COR-L47 (cell line): ENCODE measurements at places on chromosomes 6 and 20.

- DNase-seq: no peak
These were observed 4.3 kb downstream of the SNHG17 start for GRCh38 chr20:38430679-38431325.

GRCh38 chr6:149129371-149130077, 188.0 kb upstream of the TAB2 start:
- no peak for DNase-seq

GRCh38 chr6:91659891-91660290, 1073.0 kb upstream of the MAP3K7 start:
- no peak for DNase-seq

DNA sequence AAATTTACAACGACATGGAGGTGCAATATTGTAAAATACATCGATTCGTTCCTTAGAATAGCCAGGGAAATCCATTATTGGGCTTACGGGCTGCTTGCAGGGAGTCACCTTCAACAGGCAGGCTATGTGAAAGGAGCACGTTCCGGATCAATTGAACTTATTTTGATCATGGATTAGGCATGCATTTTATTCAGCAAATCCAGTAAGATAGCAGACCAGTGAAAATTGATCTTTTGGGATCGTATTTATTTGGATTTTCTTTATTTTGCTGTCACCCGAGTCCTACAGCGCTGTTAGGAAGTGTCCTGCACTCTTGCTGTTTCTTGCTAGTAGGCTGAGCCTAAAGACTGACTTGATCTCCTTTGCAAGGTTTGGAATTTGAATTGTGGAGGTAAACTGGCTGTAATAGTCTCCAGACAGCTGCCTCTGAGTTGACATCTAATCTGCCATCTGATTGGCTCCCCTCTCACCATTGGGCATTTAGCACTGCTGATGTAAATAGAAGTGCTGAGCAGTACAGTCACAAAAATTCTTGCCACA, 3.0 kb downstream of the ARID1B start:
- DNase-seq: peak; percentile 34

DNA sequence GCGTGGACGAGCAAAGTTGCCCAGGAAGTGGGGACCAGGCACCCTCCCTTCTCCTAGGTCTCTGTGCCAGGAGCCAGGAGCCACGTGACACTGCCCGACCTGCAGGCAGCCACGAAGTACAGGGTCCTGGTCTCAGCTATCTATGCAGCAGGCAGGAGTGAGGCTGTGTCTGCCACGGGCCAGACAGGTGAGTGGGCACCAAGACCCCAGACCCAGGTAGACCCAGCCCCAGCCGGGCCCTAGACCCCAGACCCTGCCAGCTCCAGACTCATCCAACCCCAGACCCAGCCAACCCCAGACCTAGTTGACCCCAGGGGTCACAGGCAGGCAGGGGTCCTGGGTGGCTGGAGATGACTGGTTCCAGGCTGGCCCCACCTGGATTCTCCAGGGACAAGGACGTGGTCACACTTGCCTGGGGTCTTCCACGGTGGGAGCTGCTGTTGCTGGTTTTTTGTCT, 21.1 kb downstream of the COL20A1 start:
- DNase-seq: no peak

DNA sequence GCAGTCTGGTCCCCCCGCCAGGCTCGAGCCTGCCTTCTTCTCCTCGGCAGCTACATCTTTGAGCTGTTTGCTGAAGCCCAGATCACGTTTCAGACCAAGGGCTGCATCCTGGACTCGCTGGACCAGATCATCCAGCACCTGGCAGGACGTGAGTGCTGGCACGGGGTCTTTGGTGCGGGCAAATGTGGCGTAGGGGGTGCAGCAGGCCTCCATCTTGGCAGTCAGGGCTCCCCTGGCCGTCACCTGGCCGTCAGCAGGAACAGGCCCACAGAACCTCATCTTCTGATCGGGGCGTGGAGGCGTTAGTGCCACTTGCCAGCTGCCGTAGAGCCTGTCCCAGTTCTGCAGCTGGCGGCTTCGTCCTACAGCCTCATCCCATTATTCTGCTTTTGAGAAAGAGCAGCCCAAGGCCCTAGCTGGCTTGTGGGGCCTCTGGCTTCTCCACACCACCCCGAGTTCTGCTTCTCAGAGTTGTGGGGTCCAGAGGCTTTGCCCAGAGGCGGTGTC, 16.6 kb upstream of the TNFRSF6B start:
- no peak for DNase-seq

DNA sequence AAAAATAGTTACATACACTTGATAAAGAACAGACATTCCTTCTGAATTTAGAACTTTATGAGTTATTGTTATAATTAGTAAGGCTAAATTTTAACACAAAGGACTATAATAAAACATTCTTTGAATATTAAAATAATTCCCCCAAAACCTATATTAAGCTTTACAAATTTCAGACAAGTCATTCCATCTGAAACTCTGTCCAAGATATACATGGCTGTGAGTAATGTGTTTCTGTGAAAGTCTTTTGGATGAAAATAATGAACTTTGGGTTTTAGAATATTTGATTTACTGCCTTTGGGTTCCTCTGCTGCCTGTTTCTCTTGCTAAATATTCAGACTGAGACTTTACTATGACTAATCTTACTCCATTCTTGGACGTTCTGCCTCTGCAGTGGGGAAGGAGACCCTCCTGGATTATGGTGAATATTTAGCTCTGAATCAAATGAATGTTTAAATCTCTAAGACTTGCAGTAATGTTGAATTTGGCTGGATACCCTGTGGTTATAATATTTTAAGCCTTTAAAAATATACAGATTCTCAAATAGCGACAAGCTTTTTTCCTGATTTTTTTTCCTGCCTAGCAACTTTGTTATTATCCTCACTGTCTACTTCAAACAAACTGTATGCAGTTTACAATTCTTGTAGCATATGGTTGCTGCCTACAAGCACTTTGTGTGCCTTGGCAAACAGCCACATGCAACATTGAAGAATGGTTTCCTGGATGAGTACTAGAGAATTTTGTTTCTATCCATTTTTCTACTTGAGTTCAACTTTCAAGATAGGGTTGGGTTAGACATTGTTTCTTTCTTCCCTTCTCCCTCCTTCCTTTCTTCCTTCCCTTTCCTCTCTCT, 51.4 kb downstream of the TXLNB start:
- peak; percentile 14 for DNase-seq

DNA sequence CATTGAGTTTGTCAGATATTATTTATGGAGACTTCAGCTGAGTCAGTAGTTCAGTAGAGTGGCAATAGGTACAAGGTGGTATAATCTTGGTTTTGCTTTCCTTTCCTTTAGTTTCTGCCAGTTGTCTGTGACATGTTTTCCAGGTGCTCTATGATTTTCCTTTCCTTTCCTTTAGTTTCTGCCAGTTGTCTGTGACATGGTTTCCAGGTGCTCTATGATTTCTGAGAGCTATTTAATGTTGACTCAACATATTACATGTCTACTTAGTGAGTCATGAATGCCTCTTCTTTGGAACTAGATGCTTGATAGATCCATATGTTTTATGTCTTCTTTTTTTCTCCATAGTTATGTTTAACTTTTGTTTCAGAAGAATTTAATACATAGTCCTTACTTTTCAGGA, 186.4 kb upstream of the DEFB112 start:
- DNase-seq: no peak
